ENCODE measurements at places on chromosomes 5 and 9.

- H3K4me1 ChIP-seq, result peaks cover 29% of the 10 kb centered on the region
- no peaks in the 10 kb centered on the region for H3K27me3 ChIP-seq
- DNase-seq, result no peak
- H3K4me3 ChIP-seq, result no peak overlapping the region
- peak overlapping the region; percentile 51 for H3K27ac ChIP-seq
- H3K36me3 ChIP-seq, result no peaks in the 10 kb centered on the region
Observed at GRCh38 chr5:181164076-181164952, 16.9 kb downstream of the OR2V2 start.

DNA sequence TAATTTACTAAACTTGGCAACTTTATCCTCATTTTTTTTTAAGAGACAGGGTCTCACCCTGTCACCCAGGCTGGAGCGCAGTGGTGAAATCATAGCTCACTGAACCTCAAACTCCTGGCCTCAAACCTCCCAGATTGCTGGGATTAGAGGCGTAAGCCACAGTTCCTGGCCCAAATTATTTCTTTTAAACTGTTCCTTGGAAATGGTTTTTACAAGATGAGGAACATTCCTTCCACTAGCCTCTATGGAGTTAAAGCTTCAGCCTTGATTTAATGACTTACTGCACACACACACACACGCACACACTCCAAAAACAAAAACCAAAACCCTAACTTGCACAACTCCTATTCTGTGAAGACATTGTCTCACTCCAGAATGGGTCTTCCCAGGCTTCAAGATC, 77.2 kb upstream of the TARS1 start:
- no peak for DNase-seq
- no peak overlapping the region for H3K27ac ChIP-seq
- no peaks in the 10 kb centered on the region for H3K36me3 ChIP-seq
- no peaks in the 10 kb centered on the region for H3K4me1 ChIP-seq

GRCh38 chr5:184471-184870, 6.8 kb upstream of the LRRC14B start:
- H3K4me1 ChIP-seq, result peaks cover 18% of the 10 kb centered on the region
- H3K36me3 ChIP-seq, result no peaks in the 10 kb centered on the region
- no peaks in the 10 kb centered on the region for H3K27me3 ChIP-seq
- no peak overlapping the region for H3K4me3 ChIP-seq
- DNase-seq, result no peak

DNA sequence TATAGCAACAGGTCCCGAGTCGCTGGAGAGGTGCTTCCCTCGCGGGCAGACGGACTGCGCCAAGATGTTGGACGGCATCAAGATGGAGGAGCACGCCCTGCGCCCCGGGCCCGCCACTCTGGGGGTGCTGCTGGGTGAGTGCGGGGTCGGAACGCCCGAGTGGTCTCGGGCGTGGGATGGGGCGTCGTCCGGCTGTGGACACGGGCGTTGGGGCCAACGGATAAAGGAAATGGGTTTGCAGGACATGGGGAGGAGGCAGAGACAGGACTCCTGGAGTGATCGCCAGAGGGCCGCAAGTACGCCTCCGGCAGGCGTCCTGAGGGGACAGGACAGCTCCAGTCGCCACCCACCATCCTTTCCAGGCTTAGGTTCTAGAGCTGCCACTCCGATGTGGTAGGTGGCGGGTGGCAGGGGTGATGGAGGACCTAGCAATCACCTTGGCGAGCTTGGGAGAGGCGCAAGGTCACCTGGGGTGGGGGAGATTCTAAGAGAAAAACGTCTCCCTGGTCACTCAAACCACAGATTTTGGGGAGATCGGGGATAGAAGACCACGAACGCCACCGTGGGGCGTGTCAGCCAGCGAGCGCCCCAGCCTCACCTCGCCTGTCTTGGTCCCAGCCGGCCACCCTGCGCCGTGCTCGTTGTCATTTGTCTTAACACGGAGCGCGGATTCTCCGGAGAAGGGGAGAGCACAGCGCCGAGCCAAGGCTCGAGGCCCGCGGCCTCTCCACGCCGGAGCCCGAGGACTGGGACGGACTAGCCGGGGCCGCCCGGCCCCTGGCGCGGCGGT, 922 bp downstream of the LMX1B start:
- no peaks in the 10 kb centered on the region for H3K4me1 ChIP-seq
- peak overlapping the region; percentile 24 for H3K4me3 ChIP-seq
- no peaks in the 10 kb centered on the region for H3K27me3 ChIP-seq
- DNase-seq, result no peak
- H3K27ac ChIP-seq, result no peak overlapping the region

DNA sequence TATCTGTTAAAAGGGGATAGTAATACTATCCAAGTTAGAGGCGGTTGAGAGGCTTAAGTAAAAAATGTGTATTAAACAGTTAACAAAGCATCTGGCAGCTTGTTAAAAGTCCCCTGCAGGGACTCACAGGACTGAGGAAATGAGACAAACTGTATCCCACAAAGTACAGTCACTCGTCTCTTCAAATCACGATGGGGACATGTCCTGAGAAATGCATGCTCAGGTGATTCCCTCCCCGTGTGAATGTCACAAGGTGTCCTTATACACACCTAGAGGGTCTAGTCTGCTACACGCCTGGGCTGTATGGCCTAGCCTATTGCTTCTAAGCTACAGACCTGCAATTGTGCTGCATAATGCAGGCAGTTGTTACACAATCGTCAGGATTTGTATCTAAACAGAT, 237.0 kb downstream of the IRX2 start:
- peaks cover 2% of the 10 kb centered on the region for H3K27me3 ChIP-seq
- H3K36me3 ChIP-seq, result no peaks in the 10 kb centered on the region
- no peaks in the 10 kb centered on the region for H3K4me1 ChIP-seq
- H3K27ac ChIP-seq, result no peak overlapping the region
- H3K4me3 ChIP-seq, result no peak overlapping the region
- DNase-seq, result no peak

DNA sequence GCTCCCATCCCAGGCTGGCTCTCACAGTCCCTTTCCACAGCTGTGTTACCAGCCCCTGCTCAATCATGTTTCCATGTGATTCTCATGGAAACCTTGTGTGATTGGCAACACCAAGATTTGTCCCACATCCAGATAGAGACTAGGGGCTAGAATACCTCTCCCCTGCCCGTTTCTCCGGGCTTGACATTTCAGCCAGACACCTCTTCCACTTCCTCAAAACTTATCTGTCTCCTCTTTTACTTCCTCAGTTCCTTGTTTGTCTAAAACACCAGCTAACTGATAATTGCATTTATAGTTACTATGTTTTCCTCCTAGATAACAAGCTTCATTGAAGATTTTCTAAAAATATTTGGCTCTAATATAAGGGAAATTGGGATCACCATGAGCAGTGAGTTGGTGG, 16.6 kb upstream of the KCNMB1 start:
- H3K27ac ChIP-seq, result no peak overlapping the region
- DNase-seq, result no peak
- H3K36me3 ChIP-seq, result no peaks in the 10 kb centered on the region
- H3K4me1 ChIP-seq, result no peaks in the 10 kb centered on the region
- no peaks in the 10 kb centered on the region for H3K27me3 ChIP-seq

GRCh38 chr5:138712791-138713190, 40.4 kb upstream of the CTNNA1 start:
- no peak for DNase-seq
- H3K27ac ChIP-seq, result no peak overlapping the region
- H3K36me3 ChIP-seq, result no peaks in the 10 kb centered on the region
- no peak overlapping the region for H3K4me3 ChIP-seq
- no peaks in the 10 kb centered on the region for H3K4me1 ChIP-seq
- no peaks in the 10 kb centered on the region for H3K27me3 ChIP-seq

- H3K4me1 ChIP-seq, result no peaks in the 10 kb centered on the region
- no peak for DNase-seq
- H3K36me3 ChIP-seq, result no peaks in the 10 kb centered on the region
- H3K27me3 ChIP-seq, result no peaks in the 10 kb centered on the region
Observed at GRCh38 chr9:108196332-108197007, 659.3 kb downstream of the ACTL7B start.

DNA sequence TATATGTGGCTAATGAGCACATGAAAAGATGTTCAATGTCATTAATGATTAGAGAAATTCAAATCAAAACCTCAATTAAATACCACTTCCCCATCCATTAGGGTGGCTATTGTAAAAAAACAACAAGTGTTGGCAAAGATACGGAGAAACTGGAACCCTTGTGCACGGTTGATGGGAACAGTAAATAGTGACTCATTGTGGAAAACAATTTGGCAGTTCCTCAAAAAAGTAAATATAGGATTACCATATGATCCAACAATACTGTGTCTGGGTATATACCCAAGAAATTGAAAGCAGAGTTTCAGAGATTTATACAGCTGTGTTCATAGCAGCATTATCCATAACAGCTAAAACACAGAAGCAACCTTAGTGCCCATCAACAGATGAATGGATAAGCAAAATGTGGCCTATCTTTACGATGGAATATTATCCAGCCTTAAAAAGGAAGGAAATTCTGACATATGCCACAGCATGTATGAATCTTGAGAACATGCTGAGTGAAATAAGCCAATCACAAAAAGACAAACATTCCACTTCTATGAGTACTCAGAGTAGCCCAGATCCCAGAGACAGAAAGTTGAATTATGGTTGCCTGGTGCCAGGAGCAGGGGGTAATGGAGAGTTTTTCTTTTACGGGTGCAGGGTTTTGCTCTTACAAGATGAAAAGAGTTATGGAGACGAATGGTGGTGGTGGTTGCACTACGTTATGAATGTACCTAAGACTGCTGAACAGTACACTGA, 41.4 kb upstream of the LRRC14B start:
- H3K27me3 ChIP-seq, result no peaks in the 10 kb centered on the region
- peak; percentile 72 for DNase-seq
- no peaks in the 10 kb centered on the region for H3K36me3 ChIP-seq
- H3K4me1 ChIP-seq, result no peaks in the 10 kb centered on the region
- H3K4me3 ChIP-seq, result no peak overlapping the region
- H3K27ac ChIP-seq, result 0 out of 2 replicates have a peak overlapping the region, but pooled peaks have one; percentile 8

- H3K27ac ChIP-seq, result no peak overlapping the region
- H3K4me3 ChIP-seq, result no peak overlapping the region
Observed at GRCh38 chr5:5380298-5380697, 42.2 kb upstream of the ICE1 start.

- H3K27me3 ChIP-seq, result no peaks in the 10 kb centered on the region
- DNase-seq, result no peak
- H3K4me1 ChIP-seq, result no peaks in the 10 kb centered on the region
- H3K36me3 ChIP-seq, result no peaks in the 10 kb centered on the region
Observed at GRCh38 chr5:178965465-178966055, 24.6 kb downstream of the ZNF454 start.

DNA sequence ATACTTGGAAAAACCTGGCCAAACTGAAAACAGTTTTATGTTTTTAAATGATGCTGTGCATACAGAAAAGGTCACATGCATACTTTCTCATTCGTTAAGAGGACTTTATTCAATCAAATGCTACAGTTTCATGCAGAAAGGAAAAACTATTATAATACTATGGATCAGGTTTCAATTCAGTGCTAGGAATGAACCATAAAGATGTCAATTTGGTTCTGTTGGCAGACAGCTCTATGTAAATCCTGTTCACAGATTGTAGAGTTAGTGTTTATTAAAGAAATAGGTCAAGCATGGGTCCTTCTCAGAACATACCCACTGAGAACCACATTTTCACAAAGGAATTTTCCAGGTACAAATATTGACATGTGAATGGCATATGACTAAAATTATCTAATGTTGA, 57.1 kb downstream of the RETREG1 start:
- H3K36me3 ChIP-seq, result no peaks in the 10 kb centered on the region
- no peak overlapping the region for H3K27ac ChIP-seq
- H3K27me3 ChIP-seq, result peaks cover 4% of the 10 kb centered on the region
- H3K4me1 ChIP-seq, result no peaks in the 10 kb centered on the region

- H3K4me1 ChIP-seq, result no peaks in the 10 kb centered on the region
- no peaks in the 10 kb centered on the region for H3K27me3 ChIP-seq
- DNase-seq, result no peak
- no peak overlapping the region for H3K4me3 ChIP-seq
Observed at GRCh38 chr5:58406394-58406793, 53.5 kb downstream of the PLK2 start.

- no peaks in the 10 kb centered on the region for H3K4me1 ChIP-seq
- DNase-seq, result no peak
- no peak overlapping the region for H3K27ac ChIP-seq
Observed at GRCh38 chr9:38164659-38165221, 95.7 kb upstream of the SHB start.

- no peaks in the 10 kb centered on the region for H3K4me1 ChIP-seq
- no peak overlapping the region for H3K27ac ChIP-seq
- H3K36me3 ChIP-seq, result no peaks in the 10 kb centered on the region
- no peaks in the 10 kb centered on the region for H3K27me3 ChIP-seq
Observed at GRCh38 chr5:62974623-62975022, 396.0 kb downstream of the LRRC70 start.

GRCh38 chr5:87776785-87777184, 364.1 kb upstream of the CCNH start:
- no peak overlapping the region for H3K27ac ChIP-seq
- DNase-seq, result no peak
- H3K4me3 ChIP-seq, result no peak overlapping the region
- 0 out of 2 replicates have a peak, but pooled peaks cover 3% of the 10 kb centered on the region for H3K27me3 ChIP-seq

DNA sequence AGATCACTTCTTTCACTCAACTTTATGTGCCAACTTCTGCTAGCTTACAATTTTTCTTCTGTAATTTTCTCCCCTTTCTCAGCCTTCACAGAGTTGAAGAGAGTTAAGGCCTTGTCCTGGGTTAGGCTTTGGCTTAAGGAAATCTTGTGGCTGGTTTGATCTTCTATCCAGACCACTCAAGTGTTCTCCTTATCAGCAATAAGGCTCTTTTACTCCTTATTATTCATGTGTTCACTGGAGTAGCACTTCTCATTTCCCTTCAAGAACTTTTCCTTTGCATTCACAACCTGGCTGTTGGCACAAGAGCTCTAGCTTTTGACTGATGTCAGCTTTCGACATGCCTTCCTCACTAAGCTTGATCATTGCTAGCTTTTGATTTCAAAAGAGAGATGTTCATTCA, 86.9 kb upstream of the ALDH1B1 start:
- no peak overlapping the region for H3K27ac ChIP-seq
- no peaks in the 10 kb centered on the region for H3K36me3 ChIP-seq
- no peaks in the 10 kb centered on the region for H3K27me3 ChIP-seq
- no peaks in the 10 kb centered on the region for H3K4me1 ChIP-seq

GRCh38 chr5:132229236-132229635, 1.6 kb upstream of the P4HA2 start:
- no peak overlapping the region for H3K4me3 ChIP-seq
- no peaks in the 10 kb centered on the region for H3K4me1 ChIP-seq
- no peaks in the 10 kb centered on the region for H3K36me3 ChIP-seq
- no peak for DNase-seq

DNA sequence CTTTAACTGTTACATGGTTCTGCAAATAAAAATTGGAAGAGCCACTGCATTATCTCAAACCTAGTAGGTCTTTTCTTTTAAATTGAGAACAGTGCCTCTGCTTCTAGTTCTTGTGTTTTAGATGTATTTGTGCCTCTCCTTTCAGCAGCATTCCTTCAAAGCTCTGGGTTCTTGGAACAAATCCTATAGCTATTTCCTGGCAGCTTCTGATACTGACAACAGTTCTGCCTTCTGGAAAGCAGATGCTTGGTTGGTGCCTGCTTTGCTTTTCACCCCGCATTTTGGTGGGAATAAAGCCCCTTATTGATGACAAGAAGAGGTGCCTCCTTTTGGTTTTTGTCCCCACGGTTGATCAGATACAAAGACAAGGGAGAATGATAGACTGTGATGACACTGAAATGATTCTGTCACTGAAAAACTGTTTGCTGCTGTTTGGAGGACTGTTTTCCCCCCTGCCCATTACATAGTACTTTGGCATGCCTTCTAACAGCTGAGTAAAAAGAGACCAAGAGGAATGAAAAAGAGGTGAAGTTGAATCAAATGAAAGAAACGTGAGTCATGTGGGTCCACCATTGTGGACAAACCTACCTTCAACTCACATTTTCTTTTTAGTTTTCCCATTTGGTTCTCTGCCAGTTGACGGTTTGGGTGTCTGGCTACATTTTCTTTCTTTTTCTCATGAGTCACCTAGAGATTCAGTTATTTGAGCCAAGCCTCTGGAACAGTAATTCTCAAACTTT, 5.6 kb downstream of the PTCD2 start:
- H3K27me3 ChIP-seq, result no peaks in the 10 kb centered on the region
- H3K4me3 ChIP-seq, result no peak overlapping the region
- no peak overlapping the region for H3K27ac ChIP-seq
- H3K36me3 ChIP-seq, result peaks cover 2% of the 10 kb centered on the region
